Aortic smooth muscle cell (primary cell): ENCODE measurements at places on chromosomes 3 and 15. TPM values are rescaled to one million over a fixed set of nuclear protein-coding genes. Genes with fewer than 3 reads are reported as not detected.

CD80 gene
- total RNA-seq: 0.13 TPM in 1 of 2 replicates, not detected in the other

P2RY12 gene
- 0.13 TPM in 1 of 2 replicates, not detected in the other for total RNA-seq

LEKR1 gene
- total RNA-seq: 0.19 and 0.26 TPM in 2 replicates

GHRL gene
- not detected in 2 replicates for total RNA-seq

BDH1 gene
- 0.92 and 0.93 TPM in 2 replicates for total RNA-seq

SMAD6 gene
- total RNA-seq: 55.4 and 73.9 TPM in 2 replicates

RAD51 gene
- total RNA-seq: 4.0 and 6.9 TPM in 2 replicates

THAP10 gene
- total RNA-seq: 2.0 and 2.1 TPM in 2 replicates

SLC2A2 gene
- total RNA-seq: not detected in 2 replicates

SEMA7A gene
- 0.87 and 1.5 TPM in 2 replicates for total RNA-seq
